Endodermal cell (in vitro differentiated cells): ENCODE measurements at places on chromosomes 2 and 18. TPM values are rescaled to one million over a fixed set of nuclear protein-coding genes. Genes with fewer than 3 reads are reported as not detected.

- H3K27me3 ChIP-seq = no peaks in the 10 kb centered on the region
- no peak for DNase-seq
- H3K27ac ChIP-seq = no peak overlapping the region
- no peak overlapping the region for H3K4me3 ChIP-seq
Measured at GRCh38 chr2:178043266-178043665, 29.3 kb downstream of the PDE11A start.

GRCh38 chr18:79008356-79008940 lies 28.8 kb downstream of the SALL3 start:
- H3K36me3 ChIP-seq = no peaks in the 10 kb centered on the region
- no peak overlapping the region for H3K27ac ChIP-seq
- no peak overlapping the region for H3K4me3 ChIP-seq
- H3K4me1 ChIP-seq = no peaks in the 10 kb centered on the region
- DNase-seq = no peak

The RESP18 gene
- total RNA-seq = not detected in 3 replicates

The MARCHF4 gene
- total RNA-seq = 0.86 and 1.0 TPM in 2 replicates

DNA sequence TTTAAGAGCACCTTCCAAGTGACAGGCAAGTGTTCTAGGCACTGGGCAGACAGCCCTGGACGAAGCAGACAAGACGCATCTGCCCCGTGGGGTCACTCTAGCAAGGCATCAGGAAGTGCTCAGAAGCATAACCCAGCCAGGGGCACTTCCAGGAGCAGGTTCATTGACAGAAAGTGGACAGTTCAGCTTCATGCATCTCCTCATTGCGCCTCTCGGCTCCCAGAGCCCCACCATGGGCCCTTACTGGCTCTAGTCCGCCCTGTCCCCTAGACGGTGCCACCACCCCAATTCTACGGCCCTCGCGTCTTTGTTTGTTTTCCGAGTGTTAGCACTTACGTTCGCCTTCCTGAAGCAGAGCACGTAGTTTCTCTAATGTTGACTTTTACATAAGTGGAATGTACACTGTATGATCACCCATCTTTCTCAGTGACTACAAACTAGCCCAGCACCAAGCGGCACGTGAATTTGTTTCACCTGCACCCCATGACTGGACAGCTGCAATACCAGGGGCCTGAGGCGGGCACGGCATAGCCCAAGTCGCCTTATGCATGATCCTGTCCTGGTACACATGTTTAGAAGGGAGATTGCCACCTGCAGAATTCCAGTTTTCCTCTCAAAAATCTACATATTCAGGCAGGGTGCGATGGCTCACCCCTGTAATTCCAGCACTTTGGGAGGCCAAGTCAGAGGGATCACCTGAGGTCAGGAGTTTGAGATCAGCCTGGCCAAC lies 33.2 kb downstream of the SNED1 start:
- H3K36me3 ChIP-seq = no peaks in the 10 kb centered on the region
- H3K27me3 ChIP-seq = peaks cover 17% of the 10 kb centered on the region

The ABCA12 gene
- 0.05 TPM in 1 of 2 replicates, not detected in the other for total RNA-seq

The MC2R gene
- total RNA-seq = not detected in 3 replicates

GRCh38 chr2:179596018-179596417 lies 265.4 kb downstream of the ZNF385B start:
- H3K27ac ChIP-seq = no peak overlapping the region
- H3K4me3 ChIP-seq = no peak overlapping the region
- no peak for DNase-seq

DNA sequence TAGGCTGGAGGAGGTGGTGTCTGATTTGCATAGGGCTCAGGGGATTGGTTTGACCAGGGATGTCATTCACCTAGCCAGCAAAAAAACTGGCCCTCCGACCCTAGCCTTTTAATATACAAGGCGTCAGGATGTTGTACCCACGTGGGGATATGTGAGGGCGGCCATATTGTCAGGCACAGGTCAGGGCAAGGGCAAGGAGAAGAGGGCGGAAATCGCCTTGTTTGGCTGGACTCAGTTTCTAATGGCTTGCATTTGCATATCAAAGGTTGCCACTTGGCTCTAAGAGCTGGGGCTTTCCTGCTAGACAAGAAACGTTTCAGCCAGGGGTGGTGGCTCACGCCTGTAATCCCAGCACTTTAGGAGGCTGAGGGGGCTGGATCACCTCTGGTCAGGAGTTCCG lies 24.9 kb upstream of the PDCL3 start:
- H3K27ac ChIP-seq = no peak overlapping the region
- DNase-seq = peak; percentile 71
- H3K27me3 ChIP-seq = no peaks in the 10 kb centered on the region
- no peaks in the 10 kb centered on the region for H3K4me1 ChIP-seq
- H3K4me3 ChIP-seq = no peak overlapping the region

DNA sequence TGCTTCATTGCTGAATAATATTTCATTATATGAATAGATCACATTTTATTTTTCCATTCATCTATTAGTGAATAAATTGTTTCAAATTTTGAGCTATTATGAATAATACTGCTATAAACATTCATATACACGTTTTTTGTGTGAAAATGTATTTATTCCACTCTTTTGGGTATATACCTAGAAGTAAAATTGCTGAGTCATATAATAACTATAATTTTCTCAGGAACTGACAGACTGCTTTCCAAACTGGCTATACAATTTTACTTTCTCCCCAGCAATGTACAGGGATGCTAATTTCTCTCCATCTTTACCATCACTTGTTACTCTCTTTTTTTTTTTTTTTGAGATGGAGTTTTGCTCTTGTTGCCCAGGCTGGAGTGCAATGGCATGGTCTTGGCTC lies 35.5 kb upstream of the BAZ2B start:
- DNase-seq = no peak
- H3K27ac ChIP-seq = no peak overlapping the region
- no peak overlapping the region for H3K4me3 ChIP-seq
- no peaks in the 10 kb centered on the region for H3K36me3 ChIP-seq
- H3K4me1 ChIP-seq = no peaks in the 10 kb centered on the region
- no peaks in the 10 kb centered on the region for H3K27me3 ChIP-seq

DNA sequence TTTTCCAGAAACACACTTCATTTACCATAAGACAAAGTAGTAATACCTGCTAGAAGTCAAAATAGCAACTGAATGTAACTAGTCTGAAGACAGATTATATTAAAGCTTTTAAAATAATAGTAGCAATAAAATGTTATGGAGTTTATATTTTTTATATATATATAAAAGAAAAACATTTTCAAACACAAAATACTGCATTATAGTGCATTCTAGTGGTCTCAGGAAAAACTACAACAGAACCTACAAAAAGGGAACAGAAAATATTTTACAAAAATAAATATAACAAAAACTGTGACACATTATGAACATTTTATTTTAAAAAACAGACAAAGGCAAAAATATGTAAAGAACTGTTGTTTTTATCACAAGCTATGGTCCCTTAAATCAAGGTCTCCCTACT lies 48.0 kb downstream of the STRN start:
- peaks cover 15% of the 10 kb centered on the region for H3K36me3 ChIP-seq
- no peaks in the 10 kb centered on the region for H3K27me3 ChIP-seq
- peaks cover 27% of the 10 kb centered on the region for H3K4me1 ChIP-seq
- no peak for DNase-seq

- no peak for DNase-seq
- no peaks in the 10 kb centered on the region for H3K27me3 ChIP-seq
- H3K27ac ChIP-seq = no peak overlapping the region
- H3K4me3 ChIP-seq = no peak overlapping the region
- no peaks in the 10 kb centered on the region for H3K4me1 ChIP-seq
- H3K36me3 ChIP-seq = no peaks in the 10 kb centered on the region
Measured at GRCh38 chr2:221203856-221204255, 368.2 kb downstream of the EPHA4 start.

DNA sequence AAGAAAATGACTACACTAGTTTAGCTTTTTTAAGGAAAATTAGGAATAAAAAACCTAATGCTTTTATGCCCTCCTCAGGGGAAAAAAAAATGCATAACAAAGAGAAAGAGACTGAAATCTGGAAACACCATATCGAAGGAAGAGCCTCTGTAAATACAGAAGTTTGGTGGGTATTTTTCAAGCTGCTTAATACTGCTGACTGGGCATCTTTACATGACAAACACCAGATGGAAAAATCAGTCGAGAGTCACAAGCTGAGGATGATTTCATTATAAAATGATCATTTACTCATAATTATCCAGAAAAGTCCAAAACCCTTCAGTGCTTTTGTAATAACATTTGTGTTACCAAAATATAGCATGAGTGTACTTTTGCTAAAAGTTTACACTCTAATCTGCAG lies 1600.7 kb upstream of the ACVR2A start:
- H3K4me1 ChIP-seq = no peaks in the 10 kb centered on the region
- H3K27me3 ChIP-seq = no peaks in the 10 kb centered on the region
- no peak for DNase-seq
- H3K36me3 ChIP-seq = no peaks in the 10 kb centered on the region
- H3K4me3 ChIP-seq = no peak overlapping the region
- no peak overlapping the region for H3K27ac ChIP-seq

The NAT8 gene
- not detected in 3 replicates for total RNA-seq

The BBS5 gene
- 2.6 and 3.2 TPM in 2 replicates for total RNA-seq

The GRB14 gene
- total RNA-seq = 16.1 to 21.4 TPM (median 20.6 TPM) in 3 replicates

GRCh38 chr2:135043345-135043744 lies 3.9 kb downstream of the MAP3K19 start:
- H3K4me3 ChIP-seq = no peak overlapping the region
- H3K27me3 ChIP-seq = no peaks in the 10 kb centered on the region
- H3K36me3 ChIP-seq = no peaks in the 10 kb centered on the region
- H3K4me1 ChIP-seq = no peaks in the 10 kb centered on the region

The GAL3ST2 gene
- 0.55 to 0.91 TPM (median 0.77 TPM) in 3 replicates for total RNA-seq

DNA sequence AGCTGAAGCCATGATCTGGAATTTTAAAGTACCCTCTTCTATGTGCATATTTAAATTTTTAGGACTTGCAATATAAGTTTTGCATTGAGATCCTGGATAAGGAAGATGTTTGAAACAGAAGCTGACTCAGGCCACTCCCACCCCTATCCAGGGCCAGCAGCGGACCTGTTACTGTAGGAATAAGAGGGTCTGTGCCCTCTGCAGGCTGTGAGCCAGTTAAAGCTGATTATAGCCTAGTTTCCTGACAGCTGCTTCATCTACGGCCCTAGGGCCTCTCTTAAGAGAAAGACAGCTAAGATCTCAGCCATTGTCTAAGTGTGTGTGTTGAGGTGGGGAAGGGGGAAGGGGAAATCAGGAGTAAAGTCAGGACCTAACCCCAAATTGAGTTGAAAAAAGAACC lies 234.0 kb downstream of the HAUS1 start:
- peak overlapping the region; percentile 64 for H3K4me3 ChIP-seq
- H3K27ac ChIP-seq = peak overlapping the region; percentile 95
- peak; percentile 75 for DNase-seq
- H3K36me3 ChIP-seq = no peaks in the 10 kb centered on the region
- H3K4me1 ChIP-seq = peaks cover 18% of the 10 kb centered on the region
- H3K27me3 ChIP-seq = peaks cover 18% of the 10 kb centered on the region

DNA sequence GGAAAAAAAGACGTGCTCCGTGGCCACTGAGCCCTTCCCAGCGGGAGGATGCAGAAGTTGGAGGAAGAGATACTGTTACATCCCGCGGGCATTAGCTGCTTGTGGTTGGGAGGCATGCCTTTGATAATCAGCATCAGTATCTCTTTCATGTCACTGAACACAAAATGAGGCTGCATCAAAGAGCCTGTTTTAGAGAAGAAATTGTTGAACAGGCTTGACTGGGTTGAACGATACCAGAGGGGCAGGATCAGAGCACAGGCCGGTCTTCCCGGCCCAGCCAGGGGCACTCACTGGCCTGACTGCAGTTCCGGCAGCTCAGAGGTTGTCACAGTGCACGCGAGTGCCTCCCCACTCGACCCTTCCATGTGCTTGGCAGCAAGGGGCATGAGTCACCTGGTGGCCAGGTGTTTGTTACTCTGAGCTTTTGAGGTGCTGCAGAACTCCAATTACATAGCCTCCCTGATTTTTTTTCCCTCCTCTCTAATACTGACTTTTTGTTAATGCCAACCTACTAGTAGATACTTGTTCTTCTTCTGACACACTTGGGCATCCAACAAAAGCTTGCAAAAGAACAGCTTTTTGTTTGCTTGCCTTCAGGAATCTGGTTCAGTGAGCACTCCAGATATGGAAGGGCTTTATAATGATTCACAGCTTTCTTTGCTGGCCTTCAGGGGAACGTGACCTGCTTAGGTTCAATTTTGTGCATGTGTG lies 121.6 kb downstream of the VAPA start:
- no peak overlapping the region for H3K27ac ChIP-seq
- H3K4me3 ChIP-seq = no peak overlapping the region
- H3K27me3 ChIP-seq = no peaks in the 10 kb centered on the region
- DNase-seq = peak; percentile 50

The SERPINB2 gene
- total RNA-seq = not detected in 2 replicates

The CD8B2 gene
- not detected in 2 replicates for total RNA-seq

DNA sequence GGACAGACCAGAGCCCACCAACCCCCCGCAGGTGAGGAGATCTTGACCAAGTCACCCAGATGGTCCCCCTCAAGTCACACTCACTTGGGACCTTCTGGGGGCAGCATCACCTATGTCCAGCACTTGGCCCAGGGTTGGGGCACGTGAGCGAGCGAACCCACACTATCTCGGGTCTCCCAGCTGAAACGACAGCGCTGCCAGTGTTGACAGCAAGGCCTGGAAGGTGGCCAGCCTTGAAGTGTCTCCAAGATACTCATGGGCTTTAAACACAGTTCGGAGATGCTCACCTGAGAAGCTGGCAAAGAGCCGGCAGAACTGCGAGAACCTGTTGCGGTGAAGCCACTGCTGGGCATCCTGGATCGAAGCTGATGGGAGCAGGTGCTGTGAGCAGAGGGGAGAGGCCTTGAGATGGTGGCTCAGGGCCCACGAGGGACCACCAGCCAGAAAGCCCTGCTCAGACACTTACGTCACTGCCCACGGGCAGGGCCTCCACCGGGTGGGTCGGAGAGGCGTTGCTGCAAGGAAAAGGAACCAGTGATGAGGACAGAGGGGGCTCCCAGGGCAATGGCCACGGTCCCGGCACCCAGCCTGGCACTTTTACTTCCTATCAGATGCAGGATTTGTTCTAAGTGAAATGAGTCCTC lies 47.5 kb downstream of the TFCP2L1 start:
- H3K27me3 ChIP-seq = no peaks in the 10 kb centered on the region
- H3K36me3 ChIP-seq = no peaks in the 10 kb centered on the region
- DNase-seq = no peak
- H3K4me3 ChIP-seq = no peak overlapping the region
- no peak overlapping the region for H3K27ac ChIP-seq
- H3K4me1 ChIP-seq = no peaks in the 10 kb centered on the region

DNA sequence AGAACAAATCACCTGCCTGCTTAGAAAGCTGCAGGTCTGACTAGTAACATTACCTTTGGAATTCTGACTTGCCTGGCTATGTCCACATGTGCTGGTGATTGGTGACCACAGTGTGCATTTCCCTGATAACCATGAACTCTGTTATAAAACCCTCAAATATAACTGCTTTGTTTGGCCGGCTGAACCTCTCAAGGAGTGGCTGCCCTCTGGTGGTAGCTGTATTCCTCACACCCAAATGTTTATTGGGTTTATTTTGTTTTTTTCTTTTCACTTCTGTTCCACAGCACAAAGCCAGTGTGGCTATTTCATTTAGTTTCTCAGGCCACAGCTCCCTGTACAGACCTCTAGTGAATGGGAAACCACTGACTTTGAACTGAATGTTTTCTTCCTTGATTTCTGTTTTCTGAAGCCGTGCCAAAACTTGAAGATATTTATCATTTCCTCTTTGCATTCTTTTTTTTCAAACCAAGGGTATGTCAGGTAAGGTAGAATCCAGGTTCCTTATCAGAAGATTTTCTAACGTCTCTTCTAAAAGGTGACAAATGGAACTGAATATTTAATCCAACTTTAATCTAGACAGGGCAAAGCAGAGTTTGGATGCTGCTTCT lies 549.0 kb upstream of the VRK2 start:
- H3K36me3 ChIP-seq = no peaks in the 10 kb centered on the region
- no peaks in the 10 kb centered on the region for H3K27me3 ChIP-seq
- no peak overlapping the region for H3K4me3 ChIP-seq
- no peaks in the 10 kb centered on the region for H3K4me1 ChIP-seq

The ASAP2 gene
- 9.4 to 26.6 TPM (median 20.4 TPM) in 3 replicates for total RNA-seq

GRCh38 chr2:200592406-200593075 lies 6.7 kb downstream of the AOX1 start:
- H3K27me3 ChIP-seq = peaks cover 4% of the 10 kb centered on the region
- H3K4me3 ChIP-seq = no peak overlapping the region

The LMAN1 gene
- 81.3 and 82.9 TPM in 2 replicates for total RNA-seq
